ENCODE measurements at places on chromosomes 3 and 15.

- no peak for DNase-seq
Measured at GRCh38 chr15:73386238-73386637, 17.5 kb upstream of the HCN4 start.

DNA sequence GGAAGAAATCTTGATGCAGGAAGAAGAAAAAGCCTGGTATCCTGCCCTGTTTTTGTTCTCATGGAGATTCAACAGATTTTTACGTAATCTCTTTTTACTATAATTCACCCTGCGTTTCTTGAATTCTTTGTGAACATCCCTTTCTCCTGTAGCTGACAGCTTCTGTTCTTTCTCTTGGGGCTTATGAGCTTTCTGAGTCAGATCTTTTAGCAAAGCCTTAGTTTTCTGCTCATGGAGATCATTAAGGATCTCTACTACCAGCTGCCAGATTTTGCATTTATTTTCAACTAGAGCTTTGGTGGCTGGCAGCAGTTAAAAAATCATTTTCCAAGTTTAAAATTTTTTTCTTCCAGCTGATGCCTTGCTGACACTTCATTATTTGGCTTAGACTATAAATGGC lies 51.6 kb downstream of the MOBP start:
- no peak for DNase-seq

DNA sequence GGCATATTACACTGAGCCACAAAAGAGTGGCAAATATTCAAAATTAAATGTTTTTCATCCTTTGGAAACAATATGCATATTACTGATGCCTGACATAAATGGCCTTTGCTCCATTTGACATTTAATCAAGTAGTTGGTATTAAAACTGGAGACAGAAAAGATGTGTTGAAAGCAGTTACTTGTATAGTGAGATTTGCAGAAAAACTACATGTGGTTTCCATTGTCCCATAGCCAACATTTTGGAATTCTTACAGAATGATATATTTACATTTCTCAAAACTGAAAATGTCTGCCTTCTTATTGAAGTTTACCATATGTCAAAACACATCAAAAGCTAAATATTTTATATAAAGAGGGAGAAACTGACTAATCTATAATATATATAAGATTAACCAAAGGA lies 21.6 kb downstream of the SHOX2 start:
- no peak for DNase-seq

DNA sequence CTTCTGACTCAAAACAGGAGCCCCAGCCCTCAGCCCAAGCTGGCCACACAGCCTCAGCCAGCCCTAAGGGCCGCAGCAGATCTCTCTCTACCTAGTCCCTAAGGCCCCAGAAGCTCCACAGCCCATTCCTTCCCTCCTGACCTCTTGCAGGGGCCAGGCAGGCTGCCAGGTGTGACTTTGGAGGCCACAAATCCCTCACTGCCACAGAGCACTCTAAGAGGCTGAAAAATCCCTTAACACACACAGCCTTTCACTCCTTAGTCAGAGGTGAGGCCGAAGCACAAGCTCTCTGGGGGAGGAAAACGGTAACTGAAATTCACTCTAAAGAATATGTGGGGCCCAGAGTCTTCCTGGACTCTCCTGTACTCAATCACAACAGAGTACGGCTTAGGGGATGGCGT lies 23.3 kb downstream of the LRRC2 start:
- no peak for DNase-seq

- DNase-seq, result no peak
Measured at GRCh38 chr3:180181387-180181786, 144.7 kb upstream of the PEX5L start.

GRCh38 chr3:3800080-3800455 lies 837 bp downstream of the LRRN1 start:
- peak; percentile 12 for DNase-seq

GRCh38 chr3:33975463-33975862 lies 177.0 kb downstream of the PDCD6IP start:
- no peak for DNase-seq

DNA sequence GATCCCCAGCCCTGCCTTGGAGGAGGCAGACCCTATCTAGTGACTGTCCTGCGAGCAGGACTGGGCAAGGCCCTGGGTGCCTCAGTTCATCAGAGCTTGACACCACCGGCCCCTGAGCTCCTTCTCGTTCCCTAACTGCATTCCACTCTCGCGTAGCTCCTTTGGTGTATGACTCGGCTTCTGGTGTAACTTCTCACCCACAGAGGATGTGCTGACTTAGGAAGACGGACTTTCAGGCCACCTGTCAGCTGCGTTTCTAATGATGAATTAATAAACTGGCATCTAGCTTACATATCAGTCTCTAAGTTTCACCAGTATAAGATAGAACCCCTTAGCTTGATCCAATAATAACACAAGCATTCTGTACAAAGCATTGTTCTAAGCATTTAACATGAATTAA lies 17.5 kb downstream of the ABCF3 start:
- DNase-seq, result no peak

DNA sequence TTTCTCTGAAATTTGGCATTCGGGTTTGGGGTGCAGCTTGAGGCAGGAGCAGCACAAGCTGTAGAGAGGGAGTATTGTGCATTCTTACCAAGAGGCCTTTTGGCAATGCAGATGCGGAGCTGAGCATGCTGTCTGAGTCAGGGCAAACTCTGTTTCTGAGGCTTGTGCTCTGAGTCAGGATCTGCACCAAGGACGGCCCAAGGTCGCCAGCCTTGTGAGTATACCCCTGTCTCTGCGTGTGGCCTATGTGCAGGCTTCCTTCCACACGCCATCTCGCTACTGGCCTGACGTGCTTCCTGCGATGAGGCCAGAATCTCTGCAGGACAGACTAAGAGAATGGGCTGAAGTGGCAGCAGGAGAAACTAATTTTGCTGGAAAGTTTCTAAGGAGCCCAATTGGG lies 83.8 kb upstream of the ROPN1 start:
- DNase-seq, result no peak

- no peak for DNase-seq
Measured at GRCh38 chr3:157247391-157247790, 87.4 kb upstream of the CCNL1 start.
